Activated T-helper 1 cell treated with Interleukin-2 at 50 U/mL for 16 hours (primary cell): ENCODE measurements at places on chromosomes 6 and 20.

- DNase-seq = no peak
Observed at GRCh38 chr6:112939563-112939962, 592.4 kb downstream of the RFPL4B start.

DNA sequence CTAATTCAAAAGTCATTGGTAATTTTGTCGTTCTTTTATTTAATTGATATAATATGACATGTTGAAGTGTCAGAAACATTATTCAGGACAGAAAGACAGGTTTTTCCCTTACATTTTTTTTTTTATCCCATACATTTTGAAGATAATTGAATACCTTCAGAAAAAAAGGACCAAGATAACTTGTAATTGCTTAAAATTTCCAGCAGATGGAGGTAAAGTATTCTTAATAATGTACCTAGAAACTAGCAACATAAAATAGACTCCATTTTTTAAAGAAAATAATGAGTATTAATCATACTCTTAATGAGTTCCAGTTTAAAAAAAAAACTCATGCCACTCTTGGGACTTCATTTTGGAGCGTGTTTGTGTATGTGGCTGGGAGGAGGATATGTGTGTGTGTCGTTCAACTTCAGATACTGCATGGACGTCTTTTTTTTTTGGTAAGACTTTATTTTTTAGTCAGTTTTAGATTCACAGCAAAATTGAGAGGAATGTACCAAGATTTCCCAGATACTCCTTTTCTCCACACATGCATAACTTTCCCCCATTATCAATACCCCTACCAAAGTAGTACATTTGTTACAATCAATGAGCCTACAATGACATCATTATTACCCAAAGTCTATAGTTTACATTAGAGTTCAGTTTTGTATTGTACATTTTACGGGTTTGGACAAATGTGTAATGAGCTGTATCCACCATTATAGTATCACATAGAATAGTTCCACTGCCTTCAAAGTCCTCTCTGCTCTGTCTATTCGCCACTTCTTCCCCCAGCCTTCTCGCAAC lies 79.4 kb downstream of the ROS1 start:
- DNase-seq = no peak

- no peak for DNase-seq
Observed at GRCh38 chr6:14573703-14574290, 456.2 kb downstream of the CD83 start.

DNA sequence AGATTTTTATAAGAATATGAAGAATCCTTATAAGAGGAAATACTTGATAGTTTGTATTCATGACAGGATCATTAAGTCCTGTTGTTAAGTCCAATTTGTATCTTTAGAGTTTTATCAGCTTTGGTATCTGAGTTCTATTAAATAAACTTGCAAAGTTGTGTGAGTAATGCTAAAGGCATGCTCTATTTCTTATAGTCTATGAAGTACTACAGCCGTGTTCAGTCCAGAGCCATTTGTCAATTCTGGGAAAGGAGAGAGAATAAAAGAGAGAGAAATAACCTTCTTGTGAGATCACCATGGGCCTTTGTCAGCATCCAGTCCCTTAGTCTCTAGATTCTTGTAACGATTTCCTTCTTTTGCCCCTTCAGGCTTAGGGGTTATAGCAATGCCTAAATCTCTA lies 181.2 kb upstream of the POU3F2 start:
- no peak for DNase-seq

GRCh38 chr6:88992741-88993552 lies 29.5 kb upstream of the RNGTT start:
- no peak for DNase-seq

DNA sequence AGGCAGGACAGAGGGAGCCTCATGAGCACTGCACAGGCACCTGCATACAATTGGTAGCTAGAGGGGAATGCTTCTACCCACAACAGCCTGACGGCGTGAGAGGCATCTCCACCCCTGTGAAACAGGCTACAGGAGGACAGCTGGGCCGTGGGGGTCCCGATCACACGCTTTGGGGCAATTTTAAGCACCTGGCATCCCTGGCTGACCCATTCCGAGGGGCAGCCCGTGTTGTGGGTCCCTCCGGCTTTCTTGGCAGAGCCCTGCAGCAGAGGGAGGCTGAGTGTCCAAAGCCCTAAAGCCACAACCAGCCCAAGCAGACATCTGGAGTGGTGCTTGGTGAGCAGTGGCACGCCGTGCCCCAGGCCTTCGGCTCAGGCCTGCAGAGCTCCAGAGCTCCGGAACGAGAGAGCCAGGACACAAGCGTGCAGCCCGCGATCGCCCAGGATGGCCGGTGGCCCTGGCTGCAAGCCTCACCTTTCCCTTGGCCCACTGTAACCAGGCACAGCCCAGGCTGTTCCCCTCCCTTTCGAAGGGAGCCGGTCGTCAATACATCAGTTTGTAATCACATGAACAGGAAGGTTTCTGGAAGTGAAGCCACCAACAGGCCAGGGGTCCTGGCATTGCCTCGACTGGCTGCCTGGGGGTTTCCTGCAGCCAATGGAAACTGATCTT lies 81.4 kb downstream of the DLL1 start:
- DNase-seq = no peak

DNA sequence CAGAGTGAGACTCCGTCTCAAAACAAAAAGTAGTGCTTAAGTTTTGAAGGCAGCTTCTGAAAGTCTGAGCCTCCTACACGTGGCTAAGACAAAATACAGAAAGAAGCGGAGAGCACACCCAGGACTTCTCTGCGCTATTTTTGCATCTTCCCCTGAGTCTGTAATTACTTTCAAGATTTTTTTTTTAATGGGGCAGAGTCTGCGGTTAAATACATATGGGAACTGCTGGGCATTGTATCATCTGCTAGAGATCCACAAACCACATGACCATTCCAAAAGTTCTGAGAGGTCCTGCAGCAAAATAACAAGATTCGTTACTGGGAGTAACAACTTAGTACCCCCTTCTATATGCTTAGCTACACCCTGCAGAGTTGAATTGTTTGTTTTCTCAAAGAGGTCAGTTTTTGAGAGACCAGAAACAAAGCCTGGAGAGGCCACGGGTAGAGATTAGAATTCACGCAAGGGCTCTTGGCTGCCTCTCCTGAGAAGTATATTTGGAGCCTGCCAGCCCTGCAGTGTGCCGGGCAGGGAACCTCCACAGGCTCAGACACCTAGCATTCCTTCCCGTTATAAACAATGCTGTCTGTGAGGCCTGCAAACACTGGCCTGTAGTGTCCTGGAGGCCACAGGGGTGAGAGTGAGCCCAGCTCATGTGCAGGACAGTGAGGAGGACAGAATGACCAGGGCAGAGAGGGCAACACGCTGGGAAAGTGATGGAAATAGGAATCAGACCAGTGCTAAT lies 48.2 kb upstream of the FAM50B start:
- DNase-seq = no peak

DNA sequence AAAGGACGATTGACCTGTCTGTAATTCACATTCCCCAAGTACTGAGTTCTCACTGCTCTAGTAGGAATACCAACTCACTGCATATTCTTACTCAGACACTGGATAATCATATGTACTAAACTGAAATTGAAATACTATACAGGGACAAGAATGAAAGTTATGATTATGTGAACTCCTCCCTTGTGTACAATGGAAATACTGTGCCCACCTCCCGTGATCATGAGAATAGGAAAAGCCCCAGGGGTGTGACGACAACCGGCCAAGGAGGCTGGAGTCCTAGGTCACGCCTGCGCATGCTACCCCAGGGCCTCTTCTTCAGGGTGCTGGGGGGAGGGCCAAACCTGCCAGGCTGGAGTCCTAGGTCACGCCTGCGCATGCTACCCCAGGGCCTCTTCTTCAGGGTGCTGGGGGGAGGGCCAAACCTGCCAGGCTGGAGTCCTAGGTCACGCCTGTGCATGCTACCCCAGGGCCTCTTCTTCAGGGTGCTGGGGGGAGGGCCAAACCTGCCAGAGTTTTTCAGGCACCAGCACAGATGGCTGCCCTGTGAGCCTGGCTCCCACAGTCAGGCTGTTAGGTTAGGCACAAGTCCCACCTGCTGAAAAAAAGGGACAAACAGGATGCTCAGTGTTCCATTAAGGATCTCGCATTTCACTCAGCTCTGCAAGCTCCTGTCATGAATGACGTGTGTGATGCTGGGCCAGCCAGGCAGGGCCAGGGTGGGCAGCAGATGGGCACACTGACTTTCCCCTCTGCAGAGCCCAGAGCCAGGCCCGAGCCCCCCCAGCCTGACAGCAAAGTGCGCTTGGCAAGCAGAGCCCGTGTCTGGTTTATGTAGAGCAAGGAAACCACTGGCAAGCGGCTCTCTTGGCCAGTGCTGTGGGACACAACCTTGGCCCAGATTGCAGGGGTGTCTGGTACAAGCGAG lies 107.7 kb downstream of the FOXF2 start:
- DNase-seq = no peak

GRCh38 chr6:15473741-15474161 lies 189.1 kb downstream of the DTNBP1 start:
- no peak for DNase-seq

DNA sequence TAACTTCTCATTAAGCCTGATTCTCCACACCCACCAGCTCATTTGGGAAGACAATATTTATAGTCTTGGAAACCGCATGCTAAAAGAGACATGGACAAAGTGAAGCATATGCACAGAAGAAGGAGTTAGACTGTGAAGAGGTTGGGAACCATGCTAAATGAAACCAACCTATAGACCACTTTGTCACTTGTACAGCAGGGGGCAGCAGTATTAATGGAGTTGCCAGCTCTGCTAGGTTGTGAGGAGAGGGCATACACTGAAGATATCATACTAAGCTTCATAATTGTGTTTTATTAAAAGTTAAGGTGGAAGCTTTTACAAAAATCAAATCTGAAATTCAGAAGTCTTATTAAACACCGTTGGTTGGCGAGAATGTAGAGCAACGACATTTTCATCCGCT lies 38.3 kb upstream of the HMGCLL1 start:
- DNase-seq = no peak

- DNase-seq = no peak
Observed at GRCh38 chr6:149075616-149076354, 241.7 kb upstream of the TAB2 start.

DNA sequence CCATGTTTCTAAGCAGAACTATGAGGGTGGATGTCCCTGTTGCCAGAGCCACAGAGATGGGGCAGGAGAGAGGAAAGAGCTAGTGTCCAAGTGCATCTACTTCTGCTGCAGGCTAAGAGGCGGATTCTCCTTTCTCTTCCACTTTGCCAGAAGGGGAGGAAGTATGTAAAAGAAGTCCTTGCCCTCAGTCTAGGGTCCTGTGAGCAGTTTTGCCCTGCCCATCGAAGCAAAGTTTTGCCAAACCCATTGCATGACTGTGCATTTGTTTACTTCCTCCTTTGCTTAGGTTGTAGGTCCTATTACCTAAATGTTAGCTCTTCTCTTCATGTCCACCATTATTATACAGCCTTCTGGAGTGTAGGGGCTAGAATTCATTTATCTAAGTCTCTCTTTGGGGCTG lies 106.2 kb upstream of the ARMC2 start:
- DNase-seq = no peak

DNA sequence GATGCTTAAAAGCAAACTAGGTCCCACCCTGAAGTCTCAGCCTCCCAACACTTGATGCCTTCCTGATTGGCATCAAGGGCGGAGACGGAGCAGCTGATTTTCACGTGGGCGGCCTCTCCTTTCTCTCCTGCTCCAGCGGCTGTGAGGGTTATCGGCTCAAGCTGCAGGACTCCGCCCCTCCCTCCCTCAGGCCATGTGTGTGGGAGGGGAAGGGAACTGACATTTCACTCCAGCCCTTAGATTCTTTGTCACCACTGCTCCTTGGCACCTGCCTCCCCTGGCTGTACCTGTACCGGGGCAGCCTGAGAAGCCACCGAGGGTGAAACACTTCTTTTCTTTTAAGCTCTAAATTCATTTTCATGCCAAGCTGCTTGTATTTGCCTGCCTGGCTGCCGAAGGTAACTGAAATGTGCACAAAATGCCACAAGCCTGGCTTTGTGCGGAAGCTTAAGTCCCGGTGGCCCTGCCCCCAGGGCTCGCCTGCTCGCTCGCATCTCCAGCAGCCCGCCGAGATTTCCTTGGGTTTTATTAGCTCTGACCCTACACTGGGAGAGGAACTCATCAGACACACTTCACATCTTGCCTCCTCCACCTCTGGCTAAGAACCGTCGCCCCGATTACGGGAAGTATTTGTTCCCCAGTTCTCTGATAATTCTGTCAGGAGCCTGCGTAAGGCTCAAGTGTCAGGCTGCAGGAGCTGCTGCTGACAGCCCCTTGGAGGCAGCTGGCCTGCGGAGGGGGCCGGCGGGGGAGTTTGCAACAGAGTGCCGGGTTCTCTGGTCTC lies 9.6 kb upstream of the CPNE5 start:
- no peak for DNase-seq

DNA sequence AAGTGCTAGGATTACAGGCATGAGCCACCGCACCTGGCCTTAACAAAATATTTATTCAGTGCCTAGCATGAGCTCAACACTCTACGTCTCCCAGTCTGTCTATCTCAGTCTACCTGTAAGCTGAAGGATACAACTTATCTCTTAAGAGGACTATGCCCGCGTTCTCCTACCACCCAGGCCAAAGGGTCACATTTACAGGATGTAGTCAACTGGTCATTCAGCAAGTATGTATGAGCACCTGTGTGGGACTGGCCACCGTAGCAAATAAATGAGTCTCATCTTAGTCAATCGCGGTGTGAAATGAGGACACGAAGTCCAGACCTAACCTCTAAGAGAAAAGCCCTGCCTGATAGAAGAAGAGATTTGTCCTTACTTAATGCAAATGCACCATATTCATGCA lies 49.9 kb downstream of the MUC22 start:
- no peak for DNase-seq

DNA sequence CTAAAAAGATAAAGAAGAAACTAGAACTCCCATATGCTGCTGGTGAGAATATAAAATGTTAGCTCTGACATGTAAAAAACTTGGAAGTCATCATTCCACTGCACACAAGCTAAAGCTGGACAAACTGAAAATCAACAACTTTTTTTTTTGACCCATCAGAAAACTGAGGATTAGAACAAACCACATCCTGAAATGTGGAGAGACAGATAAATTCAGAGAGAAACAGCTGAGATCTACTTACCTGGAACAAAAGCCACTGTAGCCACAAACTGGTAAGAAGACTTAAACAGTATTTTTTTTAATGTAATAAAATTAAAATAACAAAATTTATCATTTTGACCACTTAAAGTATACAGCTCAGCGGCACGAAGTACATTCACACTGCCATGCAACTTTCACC lies 408.5 kb upstream of the RGS17 start:
- no peak for DNase-seq

- DNase-seq = no peak
Observed at GRCh38 chr6:144286503-144287393, 1.6 kb downstream of the UTRN start.
